ENCODE measurements at places on chromosomes 1 and 21.
A peak's percentile ranks its signal among the peaks of the same experiment; 100 is the strongest.

DNA sequence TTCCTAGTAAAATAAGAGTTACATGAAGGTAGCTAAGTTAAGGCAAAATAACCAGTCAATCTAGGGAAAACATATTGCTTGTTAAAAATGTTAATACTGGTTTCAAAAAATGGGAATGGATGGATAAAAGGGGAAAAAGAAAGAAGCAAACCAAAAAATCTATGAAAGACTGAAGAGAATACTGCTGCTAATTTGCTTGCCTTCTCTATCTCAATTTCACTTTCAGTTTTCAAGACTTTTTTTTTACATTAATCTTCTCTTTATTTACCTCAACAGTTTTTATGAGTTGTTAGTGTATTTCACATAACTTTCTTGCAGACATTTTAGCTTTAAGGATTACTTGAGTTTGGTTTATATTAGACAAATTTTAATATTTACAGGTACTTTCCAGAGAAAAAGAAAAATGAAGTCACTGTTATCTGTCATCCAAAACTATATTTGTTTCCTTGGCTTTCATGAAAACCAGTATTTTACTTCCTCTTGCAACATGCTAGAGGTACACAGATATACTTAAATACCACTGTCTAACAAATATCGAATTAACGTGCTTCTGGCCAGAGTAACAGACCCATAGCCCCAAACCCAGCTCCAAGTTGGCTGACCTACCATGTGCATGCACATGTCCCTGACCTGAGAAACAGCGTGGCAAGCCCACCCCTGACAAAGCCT, 70.7 kb downstream of the COL24A1 start:
- no peak for DNase-seq

- no peak for DNase-seq
These were observed 420.6 kb upstream of the DAB1 start for GRCh38 chr1:57844382-57844980.

DNA sequence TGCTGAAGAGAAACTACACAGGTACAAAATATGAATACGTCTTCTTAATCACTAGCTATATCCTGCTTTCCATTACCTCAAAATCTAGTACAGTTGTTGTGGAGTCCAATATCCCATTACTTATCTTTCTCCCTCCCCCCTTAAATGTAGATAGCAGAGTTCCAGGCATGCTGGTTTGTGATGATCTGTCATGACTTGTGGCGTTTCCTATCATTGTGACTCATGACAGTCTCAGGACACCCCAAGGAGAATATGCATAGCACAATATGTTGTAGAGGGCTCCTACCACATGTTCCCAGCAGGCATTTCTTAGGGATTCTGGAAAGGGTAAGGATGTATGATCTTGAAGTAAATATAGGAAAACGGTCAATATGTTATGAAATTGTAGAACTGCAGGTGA, 206.9 kb downstream of the USH2A start:
- DNase-seq: no peak

DNA sequence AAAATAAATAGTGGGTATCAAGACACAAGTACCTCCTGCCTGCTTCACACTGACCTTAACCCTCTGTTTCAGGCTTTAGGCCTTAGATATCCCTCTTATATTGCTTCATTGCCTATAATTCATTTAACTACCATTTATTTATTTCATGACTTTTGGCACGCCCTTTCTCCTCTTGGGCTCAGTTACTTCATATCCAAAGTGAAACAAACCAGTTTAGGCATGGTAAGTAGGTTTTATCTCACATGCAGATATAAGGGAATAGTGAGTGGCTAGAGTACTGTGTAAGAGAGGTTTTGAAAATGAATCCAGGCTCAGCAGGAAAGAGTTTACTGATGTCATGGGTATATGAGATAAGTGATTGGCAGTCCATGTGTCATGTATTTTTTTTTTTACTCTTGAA, 69.8 kb upstream of the BEND5 start:
- DNase-seq: no peak

GRCh38 chr1:248853663-248854375, 5.1 kb downstream of the ZNF692 start:
- DNase-seq: peak; percentile 45

DNA sequence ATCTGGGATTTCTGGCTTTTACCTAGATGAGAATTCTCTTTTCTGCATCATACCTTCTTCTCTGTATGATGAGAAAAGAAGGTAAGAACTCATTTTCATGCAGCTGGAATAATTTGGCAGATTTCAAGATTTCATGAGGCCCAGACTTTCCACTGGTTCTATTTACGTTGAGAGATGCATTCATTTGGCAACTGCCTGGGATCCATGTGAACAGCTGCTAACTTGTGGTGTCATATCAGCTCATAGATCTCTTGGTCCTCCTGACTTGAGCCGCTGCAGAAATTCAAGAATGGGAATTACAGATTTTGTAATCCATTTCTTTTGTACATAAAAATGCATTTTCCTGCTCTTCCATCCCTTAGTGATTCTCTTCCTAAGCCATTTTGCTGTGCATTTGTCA, 17.1 kb upstream of the C1orf87 start:
- DNase-seq: no peak

DNA sequence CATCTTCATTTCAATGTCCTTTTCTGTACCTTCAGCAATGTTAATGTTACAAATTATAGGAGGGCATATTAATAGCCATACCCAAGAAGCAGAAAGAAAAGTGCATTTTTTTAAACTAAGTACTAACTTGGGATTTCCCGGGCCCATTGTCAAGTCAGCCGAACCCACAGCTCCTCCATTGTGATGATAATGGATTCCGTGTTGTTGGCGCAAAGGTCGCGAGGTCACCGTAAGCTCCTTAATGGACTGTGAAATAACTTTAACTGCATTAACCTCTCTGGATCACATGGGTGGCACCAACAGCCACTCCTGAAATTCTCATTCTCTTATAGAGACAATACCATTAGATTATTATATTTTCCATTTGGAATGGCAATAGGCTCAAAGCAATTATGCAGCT, 250.6 kb upstream of the RRP15 start:
- no peak for DNase-seq

DNA sequence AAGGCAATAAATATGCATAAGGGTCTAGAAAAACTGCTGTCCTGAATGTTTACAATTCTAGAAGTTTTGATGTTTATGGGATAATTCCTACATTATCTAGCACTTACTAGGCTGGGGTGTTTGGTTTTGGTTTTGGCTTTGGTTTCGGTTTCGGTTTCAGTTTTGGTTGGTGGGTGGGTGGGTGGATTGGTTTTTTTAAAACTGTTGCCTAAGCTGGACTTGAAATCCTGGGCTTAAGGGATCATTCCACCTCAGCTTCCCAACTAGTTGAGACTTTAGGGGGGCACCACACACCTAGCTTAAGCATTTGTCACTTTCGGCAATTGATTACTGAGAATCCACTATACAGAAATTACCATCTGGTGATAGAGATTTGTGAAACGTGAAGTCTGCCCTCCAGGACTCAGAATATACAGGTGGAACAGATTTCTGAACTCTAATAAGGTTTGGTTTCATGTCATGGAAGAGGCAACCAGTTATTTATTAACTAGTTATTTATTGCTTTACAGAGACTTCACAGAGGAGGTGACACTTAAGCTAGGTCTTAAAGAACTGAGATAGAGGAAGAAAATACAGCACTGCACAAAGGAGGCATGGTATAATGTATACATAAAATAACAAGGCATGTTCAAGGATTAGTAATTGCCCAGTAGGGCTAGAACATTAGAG, 69.6 kb downstream of the PIK3R3 start:
- no peak for DNase-seq

DNA sequence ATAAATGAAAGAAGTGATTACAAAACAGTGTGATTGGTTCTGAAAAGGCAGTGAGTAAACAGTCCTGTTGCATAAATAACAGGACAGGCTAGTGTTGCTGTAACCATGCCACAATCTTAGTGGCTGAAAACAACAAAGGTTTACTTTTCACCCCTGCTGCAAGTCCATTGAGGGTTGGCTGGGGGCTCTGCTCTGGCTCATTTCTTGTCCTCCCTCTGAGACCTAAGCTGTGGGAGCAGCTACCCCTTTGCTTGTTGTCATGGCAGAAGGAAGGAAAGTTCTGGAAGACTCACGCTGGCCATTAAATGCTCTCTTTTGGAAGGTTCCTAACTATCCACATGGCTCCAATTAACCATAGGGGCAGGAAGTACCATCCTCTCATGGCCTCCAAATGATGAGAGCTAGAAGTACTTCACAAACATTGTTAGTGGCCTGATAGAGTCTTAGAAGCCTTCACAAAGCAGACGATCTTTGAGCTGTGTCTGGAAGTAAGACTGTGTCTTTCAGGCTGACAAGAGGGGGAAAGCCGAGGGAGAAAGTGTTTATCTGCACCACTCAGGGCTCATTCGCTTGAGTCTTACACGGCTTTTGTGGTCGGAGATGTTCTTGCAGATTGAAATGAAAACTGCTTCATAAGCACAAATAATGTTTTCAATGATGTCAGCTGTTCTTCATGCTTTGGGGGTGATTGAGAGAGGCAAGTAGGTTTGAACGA, 11.9 kb downstream of the RCSD1 start:
- no peak for DNase-seq

DNA sequence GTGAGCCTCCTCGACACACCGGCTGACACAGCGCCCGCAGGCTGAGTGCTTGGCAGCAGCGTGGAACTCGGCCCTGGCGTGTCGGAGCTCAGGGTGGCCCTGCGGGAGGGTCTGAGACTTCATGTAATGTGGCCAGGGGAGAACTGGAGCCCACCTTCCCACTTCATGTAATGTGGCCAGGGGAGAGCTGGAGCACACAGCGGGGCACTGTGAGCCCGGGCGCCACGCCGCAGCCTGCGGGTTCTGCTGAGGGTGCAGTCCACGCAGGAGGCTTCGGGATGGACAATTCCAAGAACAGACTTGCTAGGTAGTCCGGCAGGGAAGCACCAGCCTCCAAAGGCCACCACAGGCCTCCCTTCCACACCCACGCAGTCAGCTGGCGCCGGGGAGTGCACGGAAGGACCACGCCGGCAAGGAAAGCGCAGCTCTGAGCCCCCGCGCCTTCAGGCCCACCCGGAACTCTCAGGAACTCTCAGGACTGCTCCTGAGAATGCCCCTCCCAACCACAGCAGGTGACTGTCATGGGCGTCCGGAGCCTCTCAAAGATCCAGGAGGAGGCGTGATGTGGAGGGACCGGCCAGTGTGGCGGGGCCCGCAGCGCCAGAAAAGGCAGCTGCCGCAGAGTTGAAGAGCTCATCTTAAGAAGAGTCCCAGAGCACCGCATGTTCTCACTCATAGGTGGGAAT, 19.3 kb upstream of the ADARB1 start:
- DNase-seq: no peak

DNA sequence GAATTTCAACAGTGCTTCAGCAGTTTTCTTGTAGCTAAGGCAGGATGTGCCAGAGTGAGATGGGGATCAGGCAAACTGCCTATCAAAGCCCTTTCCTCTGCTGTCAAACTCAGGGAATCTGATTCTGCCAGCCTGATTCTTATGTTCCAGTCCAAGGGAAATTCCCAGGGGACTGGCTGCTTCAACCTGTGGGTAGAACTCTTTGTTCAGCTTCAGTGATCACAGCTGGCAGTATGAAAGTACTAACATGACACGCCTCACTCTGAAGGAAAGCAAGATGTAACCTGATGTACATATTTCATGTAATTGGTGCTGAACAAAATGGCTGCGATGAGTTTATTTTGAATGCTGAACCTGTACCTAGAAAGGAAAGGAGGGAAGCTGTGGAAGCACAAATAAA, 40.1 kb upstream of the SLC5A9 start:
- DNase-seq: no peak

GRCh38 chr1:230149751-230150584, 82.9 kb downstream of the GALNT2 start:
- DNase-seq: peak; percentile 35

DNA sequence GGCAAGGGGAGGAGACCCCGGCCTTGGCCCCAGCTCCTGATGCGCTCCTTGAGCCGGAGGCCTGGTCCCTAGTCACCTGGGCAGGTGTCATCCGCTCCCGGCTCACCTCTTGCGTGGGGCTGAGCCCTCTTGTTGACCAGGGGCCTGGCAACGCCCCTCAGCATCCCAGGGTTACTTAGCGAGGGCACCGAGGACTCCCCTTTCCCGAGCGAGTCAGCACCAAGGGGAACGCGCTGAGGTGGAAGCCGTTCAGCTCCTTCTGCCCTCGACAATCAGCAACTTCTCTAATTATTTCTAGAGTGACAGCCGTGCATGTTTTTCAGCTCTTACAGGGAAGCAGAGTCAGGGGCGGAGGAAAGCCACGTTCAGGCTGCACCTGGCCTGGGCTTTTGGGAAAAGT, 522 bp downstream of the SLC45A1 start:
- no peak for DNase-seq

GRCh38 chr1:203567596-203567995, 59.0 kb upstream of the ATP2B4 start:
- no peak for DNase-seq

GRCh38 chr1:61091455-61091854, 9.1 kb downstream of the NFIA start:
- DNase-seq: no peak

- no peak for DNase-seq
These were observed 40.6 kb upstream of the AJAP1 start for GRCh38 chr1:4613606-4614370.

DNA sequence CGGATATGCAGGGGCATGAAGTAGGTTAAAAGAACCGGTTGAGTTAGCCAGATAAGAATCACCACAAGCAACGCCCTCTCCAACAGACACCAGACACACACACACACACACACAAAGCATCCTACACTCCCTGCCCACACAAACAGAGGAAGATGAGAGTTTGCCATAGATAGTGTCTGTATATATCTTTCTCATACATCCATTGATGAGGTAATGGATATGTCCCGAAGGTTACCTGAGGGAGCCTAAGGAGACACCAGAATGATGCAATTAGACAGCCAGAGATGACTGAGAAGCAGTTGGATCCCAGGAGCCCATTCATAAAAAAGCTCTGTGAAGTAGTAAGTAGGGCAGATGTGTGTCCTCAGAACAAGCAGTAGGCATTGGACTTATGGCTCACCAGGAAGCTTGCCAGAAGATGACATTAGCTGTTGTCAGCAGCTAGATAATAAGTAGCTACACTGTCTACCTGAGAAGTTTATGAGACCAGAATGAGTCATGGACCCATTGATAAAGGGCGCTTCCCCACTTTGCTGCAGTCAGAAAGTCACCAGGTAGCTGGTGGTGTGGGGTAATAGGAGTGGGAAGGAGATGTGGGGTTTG, 247.0 kb downstream of the KCNT2 start:
- no peak for DNase-seq

DNA sequence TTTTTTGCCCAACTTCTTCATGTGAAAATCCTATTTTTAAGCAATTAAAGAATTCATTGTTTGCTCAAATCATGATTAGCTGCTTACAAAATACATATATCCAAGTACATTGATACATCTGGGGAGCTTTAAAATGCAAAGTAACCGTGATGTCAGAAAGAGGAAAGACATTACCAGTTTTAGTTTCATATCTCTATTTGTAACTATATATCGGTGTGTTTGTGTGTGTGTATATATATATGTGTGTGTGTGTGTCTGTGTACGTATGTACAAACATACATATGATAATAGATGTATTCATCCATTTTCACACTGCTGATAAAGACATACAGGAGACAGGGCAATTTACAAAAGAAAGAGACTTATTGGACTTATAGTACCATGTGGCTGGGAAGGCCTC, 310.1 kb downstream of the DPYD start:
- no peak for DNase-seq

Data from CD4-positive, alpha-beta T cell treated with Interleukin-15 for 1 hour (primary cell).